ENCODE measurements at places on chromosomes 2 and 18. TPM values are rescaled to one million over a fixed set of nuclear protein-coding genes. Genes with fewer than 3 reads are reported as not detected.

DNA sequence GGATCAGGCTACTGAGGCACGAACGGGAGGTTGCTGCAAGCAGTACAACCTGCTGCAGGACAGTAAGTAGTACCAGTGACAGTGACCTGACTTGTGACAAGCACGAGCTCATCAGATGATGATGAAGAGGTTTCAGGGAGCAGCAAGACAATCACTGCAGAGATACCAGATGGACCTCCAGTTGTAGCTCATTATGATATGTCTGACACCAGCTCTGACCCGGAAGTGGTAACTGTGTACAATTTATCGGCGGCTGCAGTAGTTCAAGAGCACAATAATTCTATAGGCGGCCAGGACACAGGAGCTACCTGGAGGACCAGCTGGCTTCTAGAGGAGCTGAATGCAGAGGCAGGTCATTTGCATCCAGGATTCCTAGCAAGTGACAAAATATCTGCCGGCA lies 64.0 kb upstream of the GULP1 start:
- DNase-seq, result no peak

- no peak for DNase-seq
These were observed 314.9 kb downstream of the AFF3 start for GRCh38 chr2:99827296-99827999.

MEP1B gene
- total RNA-seq, result not detected

- no peak for DNase-seq
These were observed 15.1 kb downstream of the SH2D6 start for GRCh38 chr2:85433511-85434089.

KLHL29 gene
- 0.33 TPM for total RNA-seq

- no peak for DNase-seq
These were observed 91.4 kb downstream of the B3GNT2 start for GRCh38 chr2:62287282-62287681.

DNA sequence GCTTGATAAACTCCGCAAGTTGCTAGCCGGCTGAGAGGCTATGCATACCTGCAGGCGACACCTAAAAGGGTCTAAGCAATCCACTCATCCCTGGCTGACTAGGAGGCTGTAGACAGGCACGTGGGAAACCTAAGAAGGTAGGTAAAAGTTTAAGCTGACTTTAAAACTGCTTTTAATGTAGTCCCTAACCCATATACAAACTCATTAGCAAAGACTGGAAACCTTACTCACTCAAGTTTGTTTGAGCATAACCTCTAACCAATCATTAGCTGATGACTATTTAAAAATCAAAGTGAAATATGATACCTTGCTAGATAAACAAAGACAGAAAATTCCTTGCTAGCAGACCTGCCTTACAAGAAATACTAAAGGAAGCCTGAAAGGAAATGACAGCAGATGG lies 106.4 kb downstream of the EXOC6B start:
- no peak for DNase-seq

DNA sequence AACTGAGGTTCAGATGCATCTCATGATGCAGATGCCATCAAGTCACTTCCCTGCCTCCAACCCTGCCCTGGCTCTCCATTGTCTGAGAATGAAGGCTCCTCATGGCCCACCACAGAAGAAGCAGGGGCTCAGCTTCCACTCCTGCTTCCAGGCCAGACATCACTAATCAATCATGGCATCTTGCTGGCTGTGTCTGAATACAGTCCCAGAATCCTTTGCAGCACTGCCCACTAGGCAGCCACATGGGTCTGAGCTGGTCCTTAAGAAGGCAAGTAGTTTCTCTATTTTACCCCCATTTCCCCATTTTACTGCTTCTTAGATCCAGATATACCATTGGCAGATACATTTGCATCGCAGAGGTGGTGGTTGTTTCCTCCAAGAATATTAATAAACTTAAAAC lies 7.3 kb downstream of the ASPRV1 start:
- DNase-seq, result no peak

- DNase-seq, result no peak
These were observed 1.7 kb downstream of the MYOM1 start for GRCh38 chr18:3217948-3218647.

UNC80 gene
- not detected for total RNA-seq

GRCh38 chr2:227813229-227813561 lies 447 bp upstream of the CCL20 start:
- DNase-seq, result no peak

RAD51AP2 gene
- total RNA-seq, result not detected

DNA sequence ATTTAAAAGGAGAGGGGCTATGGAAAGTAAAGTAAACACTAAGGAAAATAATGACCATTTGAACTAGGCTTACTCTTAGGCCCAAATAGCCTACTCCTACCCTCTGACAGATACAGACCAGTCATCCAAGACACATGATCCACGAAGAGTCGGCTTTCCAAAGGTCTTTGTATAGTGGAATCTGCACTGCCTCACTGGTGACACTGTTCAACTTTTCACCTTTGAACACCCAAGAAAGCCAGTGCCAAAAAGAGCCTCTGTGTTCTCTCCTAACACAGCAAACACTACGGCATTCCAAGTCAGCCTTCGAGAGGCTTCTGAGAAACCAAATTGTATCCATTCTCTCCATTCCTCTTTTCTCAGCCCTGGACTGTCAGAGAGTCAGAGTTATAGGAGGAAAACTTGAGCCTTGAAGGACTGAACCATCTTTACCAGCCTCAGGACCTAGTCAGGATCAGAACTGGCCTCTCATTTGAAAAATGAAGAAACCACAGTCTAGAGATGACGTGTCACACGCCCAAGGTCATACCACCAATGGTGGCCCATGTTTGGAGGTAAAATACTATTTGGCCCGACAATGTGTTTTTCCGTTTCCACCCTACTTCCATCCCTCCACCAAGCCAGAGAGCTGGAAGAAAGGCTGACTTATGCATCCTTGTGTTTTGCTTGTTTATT lies 267.4 kb upstream of the ACVR2A start:
- no peak for DNase-seq

- DNase-seq, result no peak
These were observed 103.5 kb downstream of the CPO start for GRCh38 chr2:207042841-207043240.

DNA sequence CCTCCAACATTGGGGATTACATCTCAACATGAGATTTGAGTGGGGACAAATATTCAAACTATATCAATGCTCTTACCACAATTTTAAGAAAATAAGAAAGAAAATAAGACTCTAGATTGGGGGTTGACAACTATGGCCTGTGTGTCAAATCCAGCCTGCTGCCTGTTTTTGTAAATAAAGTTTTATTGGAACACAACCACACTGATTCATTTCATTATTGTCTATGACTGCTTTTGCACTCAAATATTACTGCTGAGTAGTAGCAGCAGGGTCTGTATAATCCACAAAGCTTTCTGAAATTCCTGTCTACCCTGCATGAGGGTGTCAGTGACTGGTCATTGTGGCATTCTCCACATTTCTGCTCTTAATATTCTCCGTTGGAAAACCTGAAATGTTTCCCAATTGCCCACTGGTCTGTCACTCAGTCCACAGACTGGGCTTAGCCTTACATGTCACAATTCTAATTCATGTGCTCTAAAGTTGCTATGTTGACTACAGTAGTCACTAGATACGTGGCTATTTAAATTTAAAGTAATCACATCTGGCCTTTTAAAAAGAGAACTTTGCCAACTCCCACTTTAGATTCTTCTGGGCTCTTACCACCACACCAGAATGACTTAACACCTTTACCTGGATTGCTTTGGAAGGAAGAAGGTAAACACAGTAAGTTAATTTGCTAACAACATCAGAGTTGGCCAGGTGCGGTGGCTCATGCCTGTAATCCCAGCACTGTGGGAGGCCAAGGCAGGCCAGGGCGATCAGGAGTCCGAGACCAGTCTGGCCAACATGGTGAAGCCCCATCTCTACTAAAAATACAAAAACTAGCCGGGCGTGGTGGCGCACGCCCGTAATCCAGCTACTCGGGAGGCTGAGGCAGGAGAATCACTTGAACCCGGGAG lies 86.9 kb downstream of the CLHC1 start:
- no peak for DNase-seq

GRCh38 chr18:10495936-10496335 lies 29.9 kb upstream of the NAPG start:
- no peak for DNase-seq

GRCh38 chr2:9210030-9210429 lies 3.4 kb downstream of the ASAP2 start:
- DNase-seq, result no peak

GRB14 gene
- not detected for total RNA-seq

SATB2 gene
- total RNA-seq, result 0.13 TPM

GLI2 gene
- total RNA-seq, result 0.43 TPM

SPEG gene
- total RNA-seq, result 1.1 TPM

CNGA3 gene
- not detected for total RNA-seq

CRYGA gene
- total RNA-seq, result not detected

DNA sequence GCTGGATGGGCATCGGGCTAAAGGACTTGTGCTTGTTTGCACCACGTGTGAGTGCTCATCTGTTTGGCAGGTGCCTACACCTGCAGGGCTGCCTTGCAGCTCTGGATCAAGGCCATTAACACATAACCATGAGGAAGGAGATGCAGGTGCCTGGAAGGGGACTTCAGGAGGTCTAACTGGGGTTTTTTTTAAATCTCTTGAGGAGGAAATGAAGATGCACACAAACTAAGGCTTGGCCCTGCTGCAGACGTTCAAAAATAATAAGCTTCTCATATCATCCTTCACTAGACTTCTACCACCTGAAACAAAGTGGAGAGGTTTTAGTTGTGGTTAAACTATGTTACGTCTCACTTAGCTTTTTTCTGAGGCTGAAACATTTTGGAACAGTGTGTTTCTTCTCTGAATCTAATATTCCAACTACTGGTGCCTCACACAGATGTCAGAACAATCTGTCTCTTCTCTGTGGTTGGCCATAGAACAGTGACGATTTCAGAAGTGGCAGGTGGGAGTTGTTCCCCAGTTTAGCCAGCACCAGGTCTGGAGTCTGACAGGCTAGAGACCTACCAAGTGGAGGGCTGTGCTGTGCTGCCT lies 36.5 kb downstream of the BCL2L11 start:
- DNase-seq, result no peak

GRCh38 chr2:128282976-128283810 lies 35.5 kb downstream of the HS6ST1 start:
- DNase-seq, result no peak

- DNase-seq, result no peak
These were observed 42.3 kb downstream of the SLC4A1AP start for GRCh38 chr2:27705851-27706622.

DNA sequence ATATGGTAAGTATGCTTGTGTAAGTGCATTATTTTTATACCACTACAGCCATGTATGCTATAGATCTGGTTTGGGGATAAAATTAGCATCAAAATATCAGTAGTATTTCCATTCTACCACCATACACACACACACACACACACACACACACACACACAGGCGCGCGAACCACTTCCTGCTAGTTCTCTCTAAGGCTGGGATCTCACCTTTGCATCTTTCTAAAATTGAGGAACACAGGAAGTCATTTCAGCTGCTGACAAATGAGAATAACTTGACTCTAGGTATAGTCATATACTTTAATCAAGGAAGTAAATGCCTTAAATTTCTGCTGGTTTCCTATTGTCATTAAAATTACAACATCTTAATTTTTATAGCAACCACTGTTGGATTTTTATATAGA lies 72.5 kb downstream of the RBM43 start:
- peak; percentile 17 for DNase-seq

GRCh38 chr2:210460322-210461227 lies 16.0 kb downstream of the LANCL1 start:
- DNase-seq, result no peak

DNA sequence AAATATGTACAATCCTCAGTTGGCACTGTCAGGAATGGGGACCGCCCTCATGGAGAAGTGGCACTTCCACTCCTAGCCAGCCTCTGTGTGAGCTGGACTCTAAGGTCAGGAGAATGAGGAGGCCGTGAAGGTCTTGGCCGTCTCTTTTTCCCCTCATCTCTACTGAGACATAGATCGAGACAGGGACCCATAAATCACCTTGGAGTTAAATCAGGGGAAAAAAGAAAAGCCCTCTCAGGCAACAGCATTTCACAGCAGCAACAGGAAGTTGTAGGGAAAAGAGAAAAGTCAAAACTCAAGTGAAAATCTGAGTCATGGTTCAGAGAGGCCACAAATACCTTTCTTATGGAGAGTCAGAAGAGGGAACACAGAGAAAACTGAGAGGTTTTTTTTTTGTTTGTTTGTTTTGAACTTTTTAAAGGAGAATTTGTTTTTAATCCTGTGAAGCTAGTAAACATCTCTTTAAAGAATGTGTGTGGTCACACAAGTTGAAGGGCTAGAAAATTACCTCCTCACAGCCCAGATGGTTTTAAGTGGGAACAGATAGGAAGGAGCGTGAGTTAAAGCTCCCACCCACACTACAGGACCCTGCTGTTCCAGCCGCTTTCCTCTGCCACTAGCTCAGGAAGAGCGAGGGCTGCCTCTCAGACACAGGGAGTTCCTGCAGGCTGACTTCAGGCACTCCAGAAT lies 30.6 kb upstream of the CYP1B1 start:
- DNase-seq, result no peak

GRCh38 chr2:237208373-237209260 lies 122.9 kb downstream of the COPS8 start:
- DNase-seq, result no peak

DNA sequence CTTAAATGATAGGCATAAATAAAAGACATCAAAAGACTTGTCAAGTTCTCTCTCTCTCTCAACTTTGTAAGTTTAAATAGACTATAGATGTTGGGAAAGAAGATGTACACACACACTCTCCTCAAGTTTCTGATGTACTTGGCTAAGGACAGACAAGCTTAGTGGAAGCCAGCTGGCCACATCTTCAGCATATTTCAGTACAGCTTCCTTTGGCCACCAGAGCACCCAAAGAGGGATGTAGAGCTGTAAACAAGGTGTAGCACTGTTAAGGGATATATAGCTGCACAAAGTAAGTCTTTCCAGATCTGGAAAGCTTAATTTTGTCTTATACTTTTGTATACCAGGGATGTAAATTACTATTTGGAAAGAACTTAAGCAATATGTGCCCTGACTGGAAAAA lies 64.3 kb upstream of the MSTN start:
- no peak for DNase-seq

DNA sequence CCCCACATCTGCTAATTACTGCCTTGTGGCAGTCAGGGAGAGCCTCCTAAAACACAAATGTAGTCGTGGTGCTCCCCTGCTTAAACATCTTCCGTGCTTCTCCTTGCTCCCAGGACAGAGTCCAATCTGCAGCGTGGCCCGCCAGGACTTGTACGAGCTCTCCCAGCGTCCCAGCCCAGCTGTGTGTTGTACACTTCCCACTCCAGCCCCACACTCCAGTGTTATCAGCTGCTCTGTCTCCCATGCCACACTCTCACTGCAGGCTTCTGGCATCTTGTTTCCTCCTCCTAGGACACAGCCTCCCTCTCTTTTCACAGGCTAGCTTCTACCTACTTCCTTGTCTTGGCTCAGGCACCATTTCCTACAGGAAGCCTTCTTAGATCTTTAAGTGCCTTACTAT lies 199.4 kb downstream of the ALPK2 start:
- DNase-seq, result no peak

GRCh38 chr2:31511376-31511775 lies 69.4 kb downstream of the SRD5A2 start:
- DNase-seq, result no peak

SP110 gene
- total RNA-seq, result 128 TPM

FRZB gene
- total RNA-seq, result not detected

GRCh38 chr18:13615432-13615861 lies 110.9 kb downstream of the FAM210A start:
- DNase-seq, result peak; percentile 41

POMC gene
- 2.7 TPM for total RNA-seq

ANKRD62 gene
- not detected for total RNA-seq

All from activated CD4-positive, alpha-beta memory T cell treated with anti-CD3 and anti-CD28 coated beads, Interleukin-2, amount 10 ng/mL, durations not matched to agents 7 days and 5 days (primary cell).